Stimulated activated CD8-positive, alpha-beta memory T cell treated with anti-CD3 and anti-CD28 coated beads, Interleukin-7, amount 100 ng/mL, for 48 hours (primary cell): ENCODE measurements at places on chromosomes 13 and 19.

DNA sequence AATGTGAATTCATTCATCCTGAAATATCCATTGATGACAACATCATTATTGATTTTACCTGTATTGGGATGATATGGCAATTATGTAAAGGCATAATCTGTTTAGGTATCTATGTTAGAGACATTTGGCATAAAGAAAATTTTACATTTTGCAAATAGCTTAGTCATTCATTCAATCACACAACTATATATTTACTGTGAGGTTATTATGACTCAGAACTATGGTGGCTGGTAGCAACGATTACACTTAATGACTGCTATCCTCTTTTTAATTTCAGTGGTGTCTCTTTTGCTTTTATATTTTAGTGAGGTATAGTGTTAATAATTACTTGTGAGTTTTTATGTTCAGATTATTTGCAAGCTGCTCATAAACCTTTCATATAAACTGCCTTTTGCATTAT, 955.9 kb downstream of the SLITRK6 start:
- no peak for DNase-seq

DNA sequence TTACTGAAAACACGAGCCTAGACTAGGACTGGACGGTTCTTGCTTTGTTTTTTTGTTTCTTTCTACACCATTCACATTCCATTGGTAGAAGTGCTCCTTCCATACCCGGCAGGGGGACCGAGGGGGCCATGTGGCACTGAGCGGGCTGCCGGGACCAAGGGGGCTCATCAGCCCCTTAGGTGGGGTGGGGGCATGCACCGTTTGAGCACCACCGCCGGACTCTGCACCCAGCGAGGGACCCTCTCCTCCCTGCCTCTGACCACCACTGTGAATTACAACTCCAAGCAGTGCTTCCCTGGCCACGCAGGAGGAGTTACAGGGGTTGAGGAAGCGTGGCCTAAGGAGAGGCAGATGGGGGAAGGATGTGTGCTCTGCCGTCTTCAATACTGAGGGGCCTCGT, 15.0 kb upstream of the CFAP97D2 start:
- no peak for DNase-seq

DNA sequence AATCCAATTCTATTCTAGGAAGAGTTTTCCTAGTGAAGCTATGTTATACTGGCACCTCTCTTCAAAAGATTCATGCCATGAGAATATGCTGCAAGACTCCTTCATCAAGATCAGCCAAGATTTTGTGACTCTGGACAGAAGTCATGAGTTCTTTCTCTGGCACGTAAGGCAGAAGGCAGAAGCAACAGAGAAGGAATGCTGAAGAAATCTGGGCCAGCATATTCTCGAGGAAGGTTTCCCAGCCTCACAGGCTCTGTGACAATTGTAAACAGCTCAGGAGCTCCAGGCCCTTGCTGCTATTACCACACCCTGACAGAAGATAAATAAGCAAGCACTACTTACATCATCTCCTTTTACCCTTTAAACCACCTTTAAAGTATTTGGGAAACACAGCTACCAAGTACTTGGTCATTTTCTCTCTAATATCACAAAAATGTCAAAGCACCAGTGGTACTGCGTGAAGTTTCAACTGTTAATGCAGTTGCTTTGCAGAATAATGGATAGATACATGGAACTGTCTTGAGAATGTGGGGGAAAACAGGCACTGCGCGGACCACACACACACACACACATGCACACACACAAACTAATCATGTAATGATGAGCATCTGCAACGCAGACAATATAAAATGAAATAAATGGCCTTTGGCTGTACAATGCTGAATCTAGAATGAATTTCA, 55.4 kb downstream of the INTS6 start:
- no peak for DNase-seq

DNA sequence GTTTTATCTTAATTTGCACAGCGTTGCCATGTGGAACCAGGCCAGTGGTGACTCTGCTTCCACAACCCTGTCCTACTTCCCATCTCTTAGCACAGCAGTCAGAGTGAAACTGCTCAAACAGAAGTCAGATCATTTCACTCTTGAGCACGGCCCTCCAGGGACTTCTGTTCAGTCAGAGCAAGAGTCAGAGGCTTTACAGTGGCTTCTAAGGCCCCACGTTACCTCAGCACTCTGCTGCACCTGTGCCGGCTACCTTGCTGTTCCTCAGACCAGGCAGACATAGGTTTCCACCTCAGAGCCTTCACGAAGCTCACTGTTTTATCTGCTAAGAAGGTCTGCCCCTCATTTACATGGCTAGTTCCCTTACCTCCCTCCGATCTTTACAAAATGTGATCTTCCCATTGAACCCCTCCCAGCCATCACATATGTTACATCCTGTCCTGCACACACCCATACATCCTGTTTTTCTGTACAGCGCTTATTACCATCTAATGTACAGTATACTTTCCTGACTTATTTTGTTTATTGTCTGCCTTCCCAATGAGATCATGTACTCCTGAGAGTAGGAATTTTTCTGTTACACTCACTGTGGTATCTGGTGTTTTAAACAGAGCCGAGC, 41.6 kb downstream of the TM9SF2 start:
- no peak for DNase-seq

DNA sequence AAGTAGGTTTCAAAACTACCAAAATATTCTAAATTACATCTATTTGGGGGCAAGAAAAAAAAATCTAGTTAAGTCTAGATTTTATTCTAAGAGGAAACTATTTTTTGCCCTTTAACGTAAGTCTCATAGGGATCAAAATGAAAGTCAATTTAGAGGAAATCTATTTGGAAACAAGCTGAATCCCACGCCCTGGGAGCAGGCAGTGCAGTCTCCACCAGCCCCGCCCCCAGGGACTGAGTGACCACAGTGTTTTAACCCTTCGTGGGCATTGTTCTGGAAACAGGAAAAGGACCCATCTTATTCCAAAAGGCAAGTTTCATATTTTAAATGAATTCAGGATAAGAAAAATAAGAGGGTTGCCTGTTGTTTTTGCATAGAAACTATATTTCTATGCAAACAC, 209.7 kb downstream of the SPRY2 start:
- DNase-seq = no peak

DNA sequence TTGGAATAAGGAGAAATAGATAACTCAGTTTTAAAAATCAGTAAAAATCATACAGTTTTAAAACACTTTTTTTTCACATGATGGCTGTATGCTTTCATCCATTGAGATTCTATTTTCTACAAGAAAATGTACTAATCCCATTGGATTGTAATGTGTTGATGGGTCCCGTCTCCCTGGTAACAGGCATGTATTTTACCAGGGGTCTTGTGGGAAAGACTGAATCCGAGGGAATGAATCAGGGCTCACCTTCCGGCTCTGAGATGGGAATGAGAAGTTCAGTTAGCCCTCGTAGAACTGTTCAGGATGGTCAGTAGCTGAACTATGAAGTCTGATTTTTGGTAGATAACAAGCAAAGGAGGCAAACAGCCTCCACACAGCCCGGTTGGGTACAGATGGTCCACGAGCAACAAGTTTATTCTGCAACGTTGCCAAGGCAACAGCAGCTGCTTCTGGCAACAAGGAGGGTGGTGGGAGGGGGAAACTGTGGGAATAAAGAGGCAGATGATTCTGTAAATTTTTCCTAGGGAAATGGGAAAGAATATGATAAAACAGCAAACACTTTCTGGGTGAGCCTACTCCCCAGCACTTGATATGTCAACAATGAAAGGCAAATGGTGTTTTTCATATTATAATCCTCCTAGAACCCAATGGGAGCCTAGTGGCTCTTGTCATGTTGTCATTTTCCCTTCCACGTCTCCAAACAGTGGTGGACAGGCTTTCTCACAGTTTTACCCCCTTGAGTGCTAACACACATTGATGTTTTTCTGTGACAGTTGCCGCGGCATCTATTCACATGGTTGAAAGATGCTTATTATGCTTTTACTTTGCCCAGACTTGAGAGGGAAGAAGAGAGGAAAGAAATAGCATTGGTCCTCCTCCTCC, 12.4 kb upstream of the SIAH3 start:
- DNase-seq = no peak

GRCh38 chr19:7191946-7192691, 102.1 kb downstream of the INSR start:
- no peak for DNase-seq

GRCh38 chr19:9219489-9219888, at the start of gene OR7D4:
Gene OR7D4 (minus strand): TSS chr19:9219589. CDS start chr19:9214837, 4,752 bp downstream.
- no peak for DNase-seq

DNA sequence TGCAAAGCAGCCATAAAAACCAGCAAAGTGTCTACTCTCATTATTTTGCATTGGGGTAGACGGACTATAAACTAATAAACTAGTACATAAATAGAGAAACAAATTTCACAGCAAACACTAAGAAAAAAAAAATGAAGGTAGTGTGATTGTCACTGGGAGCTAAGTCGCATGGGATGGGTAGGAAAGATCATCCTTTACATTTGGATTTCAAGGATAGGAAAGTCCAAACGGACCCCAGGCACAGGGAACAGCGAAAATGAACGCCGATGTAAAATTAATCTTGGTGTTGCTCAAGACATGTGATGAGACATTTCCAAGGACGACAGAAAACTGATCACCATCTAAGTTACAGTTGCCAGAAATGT, 690 bp upstream of the SGTA start:
- no peak for DNase-seq

DNA sequence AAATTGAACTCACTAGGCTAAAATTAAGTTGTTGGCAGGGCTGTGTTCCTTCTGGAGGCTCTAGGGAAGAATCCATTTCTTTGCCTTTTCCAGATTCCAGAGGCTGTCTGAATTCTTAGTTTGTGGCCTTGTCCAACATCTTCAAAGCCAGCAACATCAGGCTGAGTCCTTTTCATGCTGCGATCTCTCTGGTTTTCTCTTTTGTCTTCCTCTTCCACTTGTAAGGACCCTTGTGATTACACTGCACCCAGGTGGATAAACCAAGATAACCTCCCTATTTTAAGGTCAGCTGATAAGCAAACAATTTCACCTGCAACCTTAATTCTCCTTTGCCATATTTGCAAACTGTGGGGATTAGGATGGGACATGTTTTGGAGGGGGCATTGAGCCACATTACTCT, 11.5 kb downstream of the UTP14C start:
- DNase-seq = no peak

DNA sequence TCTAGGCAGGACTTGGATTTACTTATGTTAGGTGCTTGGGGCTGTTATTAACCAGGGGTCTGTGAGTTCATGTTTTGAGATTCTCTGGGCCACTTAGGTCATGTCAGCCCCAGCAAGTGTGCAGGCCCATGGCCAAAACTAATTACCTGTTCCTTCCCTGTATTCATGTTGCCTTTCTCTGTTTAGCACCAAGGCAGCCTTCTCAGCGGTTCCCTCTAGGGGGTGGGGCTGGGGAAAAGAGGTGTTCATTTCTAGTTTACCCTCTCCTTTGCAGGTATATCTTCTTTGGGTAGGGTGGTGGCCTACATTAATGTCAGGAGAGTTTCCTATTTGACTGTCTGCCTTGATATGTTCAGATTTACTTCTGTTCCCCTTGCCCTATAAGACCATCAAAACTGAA, 61.7 kb downstream of the PDS5B start:
- no peak for DNase-seq
